ENCODE measurements at places on chromosomes 1 and 21.
A peak's percentile ranks its signal among the peaks of the same experiment; 100 is the strongest.

DNA sequence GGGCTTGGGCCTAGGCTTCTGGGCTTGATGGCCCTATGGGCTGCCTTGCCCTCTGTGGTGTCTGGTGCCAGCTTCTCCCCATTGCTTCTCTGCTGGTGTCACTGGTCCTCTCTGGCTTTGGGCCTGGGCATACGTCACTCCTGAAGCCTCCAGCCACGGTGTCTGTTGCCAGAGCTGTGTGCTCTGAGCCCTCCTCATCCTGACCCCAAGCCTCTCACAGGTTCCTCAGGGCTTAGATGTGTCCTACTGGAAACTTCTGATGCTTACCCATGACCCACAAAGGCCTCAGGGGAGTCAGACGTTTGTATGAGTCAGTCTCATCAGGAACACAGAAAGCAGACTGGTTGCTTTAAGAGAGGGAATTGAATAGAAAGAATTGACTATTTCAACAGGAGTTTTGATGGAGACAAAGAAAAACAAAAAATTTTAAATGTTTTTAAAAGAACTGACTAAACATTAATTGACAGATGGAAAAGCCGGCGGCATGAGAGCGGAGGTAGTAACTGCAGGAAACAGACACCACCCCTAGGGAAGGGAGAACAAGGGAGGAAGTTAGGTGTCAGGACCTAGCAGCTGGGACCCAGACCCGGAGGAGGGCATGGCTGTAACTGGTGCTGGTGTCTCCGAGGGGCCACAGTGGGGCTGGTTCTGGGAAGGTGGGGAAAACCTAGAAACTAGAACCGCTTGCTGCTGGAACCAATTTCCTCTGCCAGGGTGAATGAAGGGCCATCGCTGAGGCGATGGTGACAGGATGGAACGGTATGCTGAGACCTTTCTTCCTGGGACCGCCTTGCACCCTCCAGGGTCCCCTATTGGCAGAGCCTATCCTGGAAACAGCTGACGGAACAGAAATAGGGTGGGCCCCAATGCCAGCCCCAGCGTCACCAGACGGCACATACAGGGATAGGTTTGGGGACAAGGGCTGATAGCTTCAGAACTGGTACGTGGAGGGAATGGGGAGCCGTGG is 40.0 kb upstream of the CITED4 start:
- peak; percentile 84 for DNase-seq

GRCh38 chr1:21592086-21592865 is 76.9 kb downstream of the RAP1GAP start:
- no peak for DNase-seq

- no peak for DNase-seq
These were observed 1176.5 kb downstream of the NCAM2 start for GRCh38 chr21:22174746-22175145.

DNA sequence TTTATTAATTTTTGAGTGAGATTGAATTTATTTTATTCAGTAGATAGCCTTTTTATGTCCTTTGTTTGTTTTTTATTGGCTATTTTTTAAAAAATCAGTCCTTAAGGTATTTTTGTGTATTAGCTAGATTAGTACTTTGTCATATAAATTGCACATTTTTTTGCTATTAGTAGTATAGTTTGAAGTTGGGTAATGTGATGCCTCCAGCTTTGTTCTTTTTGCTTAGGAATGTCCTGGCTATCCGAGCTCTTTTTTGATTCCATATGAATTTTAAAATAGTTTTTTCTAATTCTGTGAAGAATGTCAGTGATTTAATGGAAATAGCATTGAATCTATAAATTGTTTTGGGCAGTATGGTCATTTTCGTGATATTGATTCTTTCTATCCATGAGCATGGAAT is 80.4 kb downstream of the MAN1A2 start:
- peak; percentile 6 for DNase-seq

- no peak for DNase-seq
These were observed 53.6 kb downstream of the ERG start for GRCh38 chr21:38444691-38445090.

- DNase-seq = no peak
These were observed 100.4 kb downstream of the PDE9A start for GRCh38 chr21:42753804-42754203.

DNA sequence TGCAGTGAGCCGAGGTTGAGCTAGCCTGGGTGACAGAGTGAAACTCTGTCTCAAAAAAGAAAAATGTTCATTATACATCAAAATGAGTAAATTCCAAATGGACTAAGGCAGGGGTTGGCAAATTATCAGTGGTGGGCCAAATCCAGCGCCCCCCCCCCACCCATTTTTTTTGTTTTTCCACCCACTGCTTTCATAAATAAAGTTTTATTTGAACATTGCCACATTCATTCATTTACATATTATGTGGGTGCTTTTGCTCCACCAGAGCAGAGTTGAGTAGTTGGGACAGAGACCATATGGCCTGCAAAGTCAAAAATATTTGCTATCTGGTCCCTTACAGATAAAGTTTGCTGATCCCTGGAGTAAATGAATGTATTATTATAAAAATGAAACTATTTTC is 99.4 kb downstream of the ZMYM4 start:
- DNase-seq = no peak

- DNase-seq = peak; percentile 74
These were observed at the start of gene WDR26 for GRCh38 chr1:224434691-224435317. TSS of gene WDR26 (minus strand) at chr1:224434797.

DNA sequence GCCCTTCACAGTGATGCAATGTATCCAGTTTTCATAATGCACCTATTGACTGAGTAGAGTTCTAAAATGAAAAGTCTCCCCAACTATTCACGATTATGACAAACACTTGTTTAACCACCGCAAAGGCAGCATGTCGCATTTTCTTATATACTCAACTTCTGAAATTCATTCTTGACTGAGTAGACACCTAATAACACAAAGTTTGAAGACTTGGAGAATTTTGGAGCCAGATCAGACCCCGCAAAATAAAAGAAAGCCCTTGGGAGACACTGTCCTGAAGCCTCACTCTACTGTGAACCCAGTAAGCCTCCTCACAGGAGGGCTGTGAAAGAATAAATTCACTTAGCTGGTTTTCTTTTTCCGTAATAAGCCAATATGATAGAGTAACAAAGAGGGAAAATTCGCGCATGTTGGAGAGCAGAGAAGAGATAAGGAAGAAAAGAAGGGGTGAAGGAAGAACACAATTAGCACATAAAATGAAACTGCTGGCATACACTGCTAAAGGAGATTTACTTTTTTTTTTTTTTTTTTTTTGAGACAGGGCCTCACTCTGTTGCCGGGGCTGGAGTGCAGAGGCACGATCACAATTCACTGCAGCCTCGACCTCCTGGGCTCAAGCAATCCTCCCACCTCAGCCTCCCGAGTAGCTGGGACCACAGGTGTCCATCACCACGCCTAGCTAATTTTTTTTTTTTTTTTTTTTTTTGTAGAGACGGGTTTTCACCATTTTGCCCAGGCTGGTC is 492 bp upstream of the COLGALT2 start:
- no peak for DNase-seq

DNA sequence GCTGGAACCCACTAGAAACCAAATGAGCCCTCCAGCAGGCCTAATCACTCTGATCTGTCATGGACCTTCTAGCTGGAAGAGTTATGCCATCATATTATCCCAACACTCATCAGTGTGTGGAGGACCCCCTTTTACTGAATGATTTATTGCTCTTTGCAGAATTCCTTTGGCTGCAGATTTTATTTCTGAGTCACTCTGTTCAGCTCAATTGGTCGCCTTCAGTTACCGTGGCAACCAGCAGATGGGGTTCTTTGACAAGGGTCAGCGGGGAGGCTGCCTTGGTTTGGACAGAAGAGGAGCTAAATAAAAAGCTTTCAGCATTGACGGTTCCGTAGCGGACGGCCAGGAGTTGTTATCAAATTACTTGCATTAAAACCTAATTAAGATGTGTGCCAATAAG is 220.1 kb downstream of the SDCCAG8 start:
- peak; percentile 73 for DNase-seq

DNA sequence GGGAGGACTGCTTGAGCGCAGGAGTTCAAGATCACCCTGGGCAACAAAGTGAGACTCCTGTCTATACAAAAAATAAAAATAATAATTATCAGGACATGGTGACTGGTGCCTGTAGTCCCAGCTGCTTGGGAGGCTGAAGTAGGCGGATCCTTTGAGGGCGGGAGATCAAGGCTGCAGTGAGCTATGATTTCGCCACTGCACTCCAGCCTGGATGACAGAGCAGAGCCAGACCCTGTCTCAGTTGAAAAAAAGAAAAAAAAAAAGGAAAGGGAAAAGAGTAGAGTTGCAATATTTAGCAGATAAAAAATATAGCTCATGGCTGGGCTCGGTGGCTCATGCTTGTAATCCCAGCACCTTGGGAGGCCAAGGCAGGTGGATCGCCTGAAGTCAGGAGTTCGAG is 3.3 kb upstream of the S1PR1 start:
- no peak for DNase-seq

- DNase-seq = peak; percentile 95
These were observed 25.3 kb downstream of the TMEM51 start for GRCh38 chr1:15178571-15179484.

GRCh38 chr1:97572561-97572960 is 348.3 kb downstream of the DPYD start:
- DNase-seq = no peak

- DNase-seq = no peak
These were observed 279.9 kb downstream of the DNM3 start for GRCh38 chr1:172121081-172121717.

- no peak for DNase-seq
These were observed 178.8 kb downstream of the KCNJ6 start for GRCh38 chr21:37737507-37737906.

GRCh38 chr21:31072533-31072932 is 34.3 kb upstream of the KRTAP19-8 start:
- DNase-seq = no peak

Measured in astrocyte of the spinal cord (primary cell).